ENCODE measurements at places on chromosomes 4 and X.

GRCh38 chrX:115177932-115178331 lies 11.3 kb upstream of the RBMXL3 start:
- DNase-seq: no peak

DNA sequence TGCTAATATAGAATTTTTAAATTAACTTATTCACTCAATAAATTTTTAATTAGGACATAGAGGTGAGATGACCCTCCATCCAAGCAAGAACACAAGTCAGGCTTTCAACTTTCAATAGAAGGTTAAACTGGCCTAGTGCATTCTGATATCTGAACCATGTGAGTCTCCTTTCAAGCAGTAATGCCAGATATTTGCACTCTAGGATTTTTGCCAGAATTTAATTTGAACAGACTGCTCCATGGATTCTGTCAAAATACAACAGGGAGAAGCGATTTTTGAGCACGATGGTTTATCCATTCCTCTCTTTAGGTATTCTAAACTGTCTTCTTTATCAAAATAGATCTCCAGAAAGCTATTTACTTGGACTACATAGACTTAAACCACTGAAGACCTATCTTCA lies 72.0 kb upstream of the DCLK2 start:
- no peak for DNase-seq

GRCh38 chr4:110183643-110184042 lies 14.8 kb downstream of the ELOVL6 start:
- no peak for DNase-seq

DNA sequence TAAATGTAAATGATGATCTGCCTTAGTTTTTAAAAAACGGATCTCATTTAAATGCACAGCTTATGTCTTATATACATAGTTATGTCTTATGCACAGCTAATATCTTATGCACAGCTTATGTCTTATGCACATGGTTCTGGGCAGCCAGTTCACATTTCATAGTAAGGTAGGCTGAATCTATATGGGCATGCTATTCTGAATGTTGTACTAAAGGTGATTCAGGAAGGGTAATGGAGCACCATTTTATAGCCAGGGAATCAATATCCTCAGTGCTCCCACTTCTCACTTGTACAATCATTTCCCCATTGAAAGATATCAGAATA lies 77.9 kb upstream of the MID1 start:
- no peak for DNase-seq

DNA sequence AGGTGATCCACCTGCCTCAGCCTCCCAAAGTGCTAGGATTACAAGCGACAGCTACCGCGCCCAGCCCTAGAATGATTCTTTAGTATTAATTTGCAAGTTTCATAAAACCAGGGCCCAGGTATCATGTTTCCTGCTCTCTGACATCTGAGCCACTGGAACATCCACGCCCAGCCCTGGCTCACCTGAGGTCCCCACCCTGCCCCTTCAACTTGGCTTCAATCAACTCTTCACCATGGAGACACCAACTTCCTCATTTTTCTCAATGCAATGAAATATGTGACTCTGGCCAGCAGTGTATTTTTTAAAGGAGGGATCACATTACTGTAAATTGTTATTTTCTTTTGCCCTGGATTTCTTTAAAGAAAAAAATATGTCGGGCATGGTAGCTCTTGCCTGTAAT lies 3.9 kb downstream of the PRSS12 start:
- no peak for DNase-seq

Measured in NCI-H2227 treated with DMSO at 0.1 percent for 48 hours (cell line).